Activated T-helper 1 cell treated with anti-CD3 and anti-CD28 coated beads, Interleukin-2, amount 50 U/mL, for 16 hours (primary cell): ENCODE measurements at places on chromosomes 7 and 10.

- no peak for DNase-seq
These were observed 76.0 kb downstream of the GRK5 start for GRCh38 chr10:119283387-119283786.

GRCh38 chr10:22573820-22574569 lies 140.4 kb downstream of the PIP4K2A start:
- no peak for DNase-seq

GRCh38 chr7:130216750-130217149 lies 9.1 kb downstream of the SSMEM1 start:
- DNase-seq = no peak

DNA sequence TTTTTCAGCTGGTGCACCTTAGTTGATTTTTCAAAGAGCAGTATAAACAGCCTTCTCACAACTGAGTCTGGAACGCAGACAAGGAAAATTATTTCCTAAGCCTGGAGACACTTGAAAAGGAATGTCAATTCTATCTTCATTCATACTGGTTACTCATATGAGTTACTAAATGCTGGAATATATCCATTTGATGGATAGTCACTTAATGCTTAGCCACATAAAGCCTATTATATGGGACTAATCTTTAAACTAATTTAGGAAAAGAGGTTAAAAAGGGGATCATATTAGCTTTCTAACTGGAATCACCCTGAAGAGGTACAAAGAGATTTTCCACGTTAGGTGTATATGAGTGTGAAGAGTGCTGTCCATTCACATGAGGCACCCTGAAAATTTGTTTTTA lies 1.7 kb upstream of the HOXA4 start:
- DNase-seq = no peak

GRCh38 chr10:132611026-132611910 lies 73.7 kb downstream of the INPP5A start:
- DNase-seq = no peak

DNA sequence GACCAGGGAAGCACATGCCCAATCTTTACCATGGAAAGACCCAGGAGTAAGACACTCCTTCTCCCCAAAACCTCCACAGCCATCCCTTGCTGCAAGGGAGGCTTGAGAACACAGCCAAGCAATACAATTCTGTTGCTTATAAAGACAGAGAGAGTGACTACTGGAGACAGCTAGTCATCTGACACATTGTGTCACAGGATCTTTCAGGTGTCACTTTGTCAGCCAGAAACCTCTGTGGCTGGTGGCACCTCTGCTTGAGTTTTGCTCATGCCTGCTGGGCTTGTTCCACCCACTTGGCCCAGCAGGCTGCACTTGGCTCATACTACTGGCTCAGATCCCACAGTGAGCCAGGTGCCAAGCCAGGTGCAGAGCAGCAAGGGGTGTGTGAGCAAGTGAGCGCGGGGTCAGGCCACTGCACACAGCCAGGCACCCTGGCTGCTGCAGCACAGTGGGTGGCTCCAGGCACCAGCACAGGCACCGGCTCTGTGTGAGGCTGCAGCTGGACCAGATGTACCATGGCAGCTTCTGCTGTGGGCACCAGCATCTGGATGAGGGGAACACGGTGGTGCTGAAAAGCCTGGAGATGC lies 12.4 kb upstream of the PRLHR start:
- DNase-seq = no peak

DNA sequence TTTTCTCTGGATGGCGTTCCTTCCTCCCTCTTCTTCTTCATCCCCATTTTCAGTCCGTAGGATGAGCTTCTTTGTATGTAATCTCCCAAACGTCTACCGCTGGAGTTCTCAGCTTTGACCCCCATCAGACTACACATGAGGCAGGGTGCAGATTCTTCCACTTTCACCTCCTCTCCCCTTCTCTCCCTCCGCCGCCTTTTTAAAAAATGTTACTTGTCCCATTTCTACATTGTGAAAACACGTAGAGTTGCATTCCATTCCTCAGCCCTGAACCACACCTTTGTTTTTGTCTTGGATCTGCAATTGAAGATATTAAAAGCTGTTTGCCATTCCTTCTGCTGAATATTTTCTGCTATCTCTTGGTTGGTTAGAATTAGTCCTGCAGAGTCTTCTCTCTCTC lies 6.2 kb downstream of the ADIRF start:
- DNase-seq = no peak

GRCh38 chr10:25288181-25288580 lies 113.4 kb downstream of the GPR158 start:
- DNase-seq = no peak

- DNase-seq = no peak
These were observed 26.3 kb downstream of the DOCK1 start for GRCh38 chr10:126931544-126931943.

- no peak for DNase-seq
These were observed 30.0 kb downstream of the SGMS1 start for GRCh38 chr10:50593523-50594376.

DNA sequence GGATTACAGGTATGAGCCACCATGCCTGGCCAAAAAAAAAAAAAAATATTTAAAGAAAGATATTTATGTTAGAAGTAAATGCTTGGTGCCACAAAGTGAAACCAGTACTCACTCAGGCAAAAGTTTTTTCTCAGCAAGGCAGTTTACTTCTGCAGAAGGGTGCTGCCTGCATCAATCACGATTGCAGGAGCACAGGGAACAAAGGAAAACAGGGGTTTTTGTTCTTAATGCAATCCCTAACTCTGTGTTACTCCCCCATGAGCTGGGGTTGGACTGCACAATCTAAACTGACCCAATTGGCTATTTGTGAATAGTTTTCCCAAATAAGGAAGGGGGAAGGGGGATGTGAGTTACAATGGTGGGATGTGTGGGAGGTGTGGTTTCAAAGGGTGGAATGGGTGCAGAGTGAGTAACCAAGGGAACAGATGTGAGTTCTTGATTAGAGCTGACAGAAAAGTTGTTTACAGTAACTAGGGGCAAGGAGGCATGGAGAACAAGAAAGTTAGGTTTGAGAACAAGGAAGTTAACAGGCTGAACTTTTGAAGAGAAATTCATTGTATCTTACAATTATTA lies 255.4 kb downstream of the TYW1 start:
- DNase-seq = no peak
